ENCODE measurements at places on chromosomes 1 and 21.

DNA sequence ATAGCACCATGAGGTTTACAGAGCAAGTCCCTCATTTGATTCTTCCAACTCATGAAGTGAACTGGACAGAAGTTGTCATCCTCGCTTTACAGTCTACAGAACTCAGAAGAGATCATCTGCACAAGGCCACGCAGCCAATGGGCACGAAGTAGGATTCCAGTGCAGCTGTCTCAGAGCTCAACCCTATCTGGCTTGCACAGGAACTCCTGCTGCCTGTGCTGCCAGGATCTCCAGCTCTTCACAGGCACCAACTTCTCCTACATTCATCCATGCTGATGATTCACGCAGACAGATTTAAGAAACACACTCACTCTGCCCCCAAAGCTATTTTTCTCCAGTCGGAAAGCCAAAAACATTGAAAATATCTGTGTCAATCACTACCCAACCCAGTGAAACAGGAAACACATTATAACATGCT is 157.0 kb downstream of the RERE start:
- DNase-seq: no peak

DNA sequence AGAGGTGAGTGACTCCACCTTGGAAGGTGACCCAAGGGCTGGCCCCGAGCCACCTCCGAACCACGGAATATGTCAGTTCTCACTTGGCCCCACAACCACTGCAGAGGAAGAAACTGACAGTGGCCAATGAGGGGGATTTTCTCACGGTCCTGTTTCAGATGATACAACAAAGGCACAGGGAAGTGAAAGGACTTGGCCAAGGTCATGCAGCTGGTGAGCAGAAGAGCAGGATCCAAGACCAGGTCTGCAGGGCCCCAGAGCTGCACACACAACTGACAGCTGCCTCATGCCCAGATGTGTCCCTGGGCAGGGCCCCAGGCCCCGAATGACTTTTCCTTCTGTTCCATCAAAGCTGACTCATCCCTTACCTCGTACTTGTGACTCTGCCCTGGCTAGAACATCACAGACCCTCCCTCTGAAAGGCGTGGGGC is 25.8 kb upstream of the EVA1B start:
- DNase-seq: no peak

GRCh38 chr1:13451399-13451965 is 41.2 kb downstream of the PRAMEF20 start:
- DNase-seq: no peak

DNA sequence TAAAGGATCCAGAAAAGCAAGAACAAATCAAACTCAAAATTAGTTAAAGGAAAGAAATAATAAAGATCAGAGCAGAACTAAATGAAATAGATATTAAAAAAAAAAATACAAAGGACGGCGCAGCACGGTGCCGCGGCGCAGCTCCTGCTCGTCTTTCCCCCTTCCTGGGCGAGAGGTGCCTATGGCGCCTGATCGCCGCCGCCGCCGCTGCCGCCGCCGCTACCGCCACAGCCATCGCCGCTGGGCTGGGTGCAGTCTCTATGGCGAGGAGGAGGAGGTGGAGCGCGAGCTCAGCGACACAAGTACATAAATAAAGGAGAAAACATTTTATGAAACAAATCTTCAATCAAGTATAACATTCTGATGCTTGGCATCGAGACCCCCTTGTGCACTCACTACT is 77.6 kb upstream of the VANGL1 start:
- no peak for DNase-seq

- no peak for DNase-seq
Measured at GRCh38 chr1:66834926-66835325, 33.9 kb upstream of the INSL5 start.

GRCh38 chr1:115491298-115492018 is 150.3 kb upstream of the VANGL1 start:
- no peak for DNase-seq

- DNase-seq: no peak
Measured at GRCh38 chr1:8267307-8267706, 50.6 kb upstream of the SLC45A1 start.

DNA sequence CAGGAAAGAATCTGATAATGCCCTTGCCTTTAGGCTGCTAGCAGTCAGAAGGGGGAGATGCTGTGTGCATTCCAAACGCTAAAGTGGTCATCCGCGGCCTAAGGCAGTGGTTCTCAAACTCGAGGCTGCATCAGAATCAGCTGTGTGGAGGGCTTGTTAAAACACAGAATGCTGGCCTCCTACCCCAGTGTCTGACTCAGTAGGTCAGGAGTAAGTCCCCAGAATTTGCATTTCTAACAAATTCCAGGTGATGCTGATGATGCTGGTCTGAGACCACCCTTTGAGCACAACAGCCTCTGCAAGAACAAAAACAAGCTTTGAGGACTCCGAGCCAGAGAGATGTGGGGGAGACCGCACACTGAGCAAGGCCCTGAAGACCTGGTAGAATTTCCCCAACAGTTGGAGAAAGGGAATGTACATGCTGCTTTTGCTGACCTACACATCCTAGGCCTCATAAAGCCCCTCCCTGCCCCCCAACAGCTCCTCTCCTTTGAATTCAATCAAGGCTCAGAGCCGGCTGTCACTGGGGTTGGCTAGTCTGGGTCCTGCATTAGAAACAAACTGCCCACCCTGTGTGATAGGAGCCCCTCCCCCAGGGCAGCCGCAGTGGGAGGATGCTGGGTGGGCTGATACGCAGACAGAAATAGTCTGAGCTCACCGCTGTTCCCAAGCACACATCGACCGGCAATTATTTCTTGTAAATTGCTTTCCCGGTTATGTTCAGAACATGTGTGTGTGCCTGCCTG is 27.1 kb downstream of the SHISAL2A start:
- no peak for DNase-seq

DNA sequence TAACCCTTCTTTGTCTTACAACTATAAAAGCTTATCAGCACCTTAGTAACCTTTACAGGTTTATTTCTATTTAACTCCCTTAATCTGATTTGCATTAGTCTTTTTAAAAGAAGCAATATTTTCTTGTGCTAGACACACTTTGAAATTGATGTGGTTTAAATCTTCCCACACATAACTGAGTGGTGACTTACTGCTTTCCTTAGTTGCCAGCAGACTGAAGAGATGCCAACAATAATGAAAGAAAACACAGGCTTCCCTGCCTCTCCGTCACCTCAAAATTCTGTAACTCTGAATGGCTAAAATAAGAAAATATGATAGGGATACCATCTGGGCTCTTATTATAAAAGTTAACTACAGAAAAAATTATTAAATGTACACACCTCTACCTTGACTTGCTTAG is 196.8 kb downstream of the PTBP2 start:
- no peak for DNase-seq

DNA sequence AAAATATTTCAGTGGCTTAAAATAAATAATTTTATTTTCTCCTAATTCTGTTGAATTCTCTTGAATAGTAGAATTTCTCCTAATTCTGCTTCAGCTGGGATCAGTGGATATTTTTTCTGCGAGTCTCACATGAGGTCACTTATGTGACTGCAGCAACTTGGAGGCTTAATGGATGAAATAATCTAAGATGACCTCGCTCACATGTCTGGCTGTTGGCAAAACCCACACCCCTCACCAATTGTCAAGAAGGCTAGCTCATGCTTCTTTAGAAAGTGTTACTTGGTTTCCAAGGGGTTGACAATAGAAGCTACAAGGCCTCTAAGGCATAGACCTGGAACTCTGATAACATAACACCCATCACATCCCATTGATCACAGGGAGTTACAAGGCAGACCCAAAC is 156.9 kb upstream of the DPYD start:
- DNase-seq: no peak

GRCh38 chr21:20425856-20426255 is 572.4 kb upstream of the NCAM2 start:
- no peak for DNase-seq

DNA sequence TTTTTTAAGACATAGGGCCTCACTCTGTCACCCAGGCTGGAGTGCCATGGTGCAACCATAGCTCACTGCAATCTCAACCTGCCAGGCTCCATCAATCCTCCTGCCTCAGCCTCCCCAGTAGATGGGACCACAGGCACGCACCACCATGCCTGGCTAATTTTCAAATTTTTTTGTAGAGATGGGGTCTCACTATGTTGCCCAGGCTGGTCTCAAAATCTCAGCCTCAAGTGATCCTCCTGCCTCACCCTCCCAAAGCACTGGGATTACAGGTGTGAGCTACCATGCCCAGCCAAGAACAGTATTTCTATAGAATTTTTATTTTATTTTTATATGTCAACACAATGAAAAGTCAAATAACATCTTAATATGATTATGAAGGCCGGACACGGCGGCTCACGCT is 10.9 kb downstream of the GNB1 start:
- DNase-seq: no peak

GRCh38 chr21:28885853-28886177 is 106.9 kb downstream of the LTN1 start:
- DNase-seq: no peak

GRCh38 chr21:42781971-42782722 is 97.2 kb downstream of the WDR4 start:
- no peak for DNase-seq

- peak; percentile 46 for DNase-seq
Measured at GRCh38 chr1:22416555-22417454, 34.8 kb upstream of the ZBTB40 start.

DNA sequence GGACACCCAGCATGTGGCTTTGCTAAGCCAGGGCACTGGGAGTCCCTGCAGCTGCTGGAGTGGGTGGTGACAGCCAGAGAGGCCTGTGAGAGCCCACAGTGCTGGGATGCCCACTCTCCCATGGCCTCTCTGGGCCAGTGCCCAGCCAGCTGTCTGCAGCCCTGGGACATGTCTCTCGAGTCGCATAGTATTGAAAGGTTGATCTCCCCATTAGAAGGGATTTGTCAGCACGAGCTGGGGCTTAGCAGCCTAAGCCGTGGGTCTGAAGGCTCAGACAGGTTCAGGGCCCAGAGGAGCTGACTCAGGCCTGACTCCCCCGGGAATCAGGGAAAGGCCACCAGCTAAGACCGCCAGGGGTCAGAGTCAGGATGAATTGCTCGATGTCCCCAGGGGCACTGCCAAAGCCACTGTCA is 53.5 kb downstream of the FOXD2 start:
- no peak for DNase-seq

- no peak for DNase-seq
Measured at GRCh38 chr1:184187097-184187496, 135.6 kb downstream of the TSEN15 start.

DNA sequence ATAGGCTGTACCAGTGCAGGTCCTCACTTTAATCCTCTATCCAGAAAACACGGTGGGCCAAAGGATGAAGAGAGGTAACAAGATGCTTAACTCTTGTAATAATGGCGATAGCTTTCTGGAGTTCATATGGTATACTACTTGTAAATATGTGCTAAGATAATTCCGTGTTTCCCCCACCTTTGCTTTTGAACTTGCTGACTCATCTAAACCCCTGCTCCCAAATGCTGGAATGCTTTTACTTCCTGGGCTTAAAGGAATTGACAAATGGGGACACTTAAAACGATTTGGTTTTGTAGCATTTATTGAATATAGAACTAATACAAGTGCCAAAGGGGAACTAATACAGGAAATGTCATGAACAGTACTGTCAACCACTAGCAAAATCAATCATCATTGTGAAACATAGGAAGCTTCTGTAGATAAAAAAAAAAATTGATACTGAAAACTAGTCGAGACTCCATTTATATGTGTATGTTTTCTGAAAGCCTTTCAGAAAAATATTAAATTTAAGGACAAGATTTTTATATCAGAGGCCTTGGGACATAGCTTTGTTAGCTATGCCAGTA is 7.0 kb downstream of the SOD1 start:
- DNase-seq: no peak

- no peak for DNase-seq
Measured at GRCh38 chr1:220879509-220880361, 492 bp downstream of the HLX start.

DNA sequence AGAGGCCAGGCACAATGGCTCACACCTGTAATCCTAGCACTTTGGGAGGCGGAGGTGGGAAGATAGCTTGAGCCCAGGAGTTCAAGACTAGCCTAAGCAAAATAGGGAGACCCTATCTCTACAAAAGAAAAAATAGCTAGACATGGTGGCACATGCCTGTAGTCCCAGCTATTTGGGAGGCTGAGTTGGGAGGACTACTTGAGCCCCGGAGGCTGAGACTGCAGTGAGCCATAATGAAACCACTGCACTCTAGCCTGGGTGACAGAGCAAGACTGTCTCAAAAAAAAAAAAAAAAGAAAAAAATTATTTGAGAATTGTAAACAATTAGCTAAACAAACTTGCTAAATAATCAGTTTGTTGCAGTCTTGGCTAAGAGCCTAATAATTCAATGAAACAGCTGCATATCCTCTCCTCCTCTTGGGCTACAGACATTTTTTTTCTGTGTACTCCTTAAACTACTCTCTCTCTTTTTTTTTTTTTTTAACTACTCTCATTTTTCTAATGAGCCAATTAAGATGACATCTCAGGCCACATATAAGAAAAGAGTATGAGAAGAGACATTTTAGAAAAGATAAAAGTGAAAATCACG is 10.5 kb upstream of the DNAJB4 start:
- DNase-seq: no peak

DNA sequence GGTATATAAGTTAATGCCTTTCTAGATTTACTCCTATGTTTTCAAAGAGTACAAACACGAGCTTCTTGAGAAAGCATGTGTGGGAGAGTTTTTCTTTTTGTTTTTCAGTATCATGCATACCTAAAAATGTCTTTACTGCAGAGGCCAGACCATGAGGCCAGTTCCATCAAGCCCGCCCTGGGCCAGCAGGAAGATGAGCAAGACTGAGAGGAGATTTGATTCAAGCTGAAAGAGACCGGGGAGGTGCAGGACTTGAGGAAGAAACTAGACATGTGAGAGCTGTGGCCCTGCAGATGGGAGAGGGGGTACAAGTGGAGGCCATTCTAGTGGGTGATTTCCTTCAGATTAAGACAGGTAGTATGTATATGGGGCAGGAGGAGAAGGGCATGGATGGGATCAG is 33.4 kb upstream of the NTPCR start:
- no peak for DNase-seq

GRCh38 chr1:236800002-236800620 is 5.0 kb downstream of the MTR start:
- DNase-seq: no peak

DNA sequence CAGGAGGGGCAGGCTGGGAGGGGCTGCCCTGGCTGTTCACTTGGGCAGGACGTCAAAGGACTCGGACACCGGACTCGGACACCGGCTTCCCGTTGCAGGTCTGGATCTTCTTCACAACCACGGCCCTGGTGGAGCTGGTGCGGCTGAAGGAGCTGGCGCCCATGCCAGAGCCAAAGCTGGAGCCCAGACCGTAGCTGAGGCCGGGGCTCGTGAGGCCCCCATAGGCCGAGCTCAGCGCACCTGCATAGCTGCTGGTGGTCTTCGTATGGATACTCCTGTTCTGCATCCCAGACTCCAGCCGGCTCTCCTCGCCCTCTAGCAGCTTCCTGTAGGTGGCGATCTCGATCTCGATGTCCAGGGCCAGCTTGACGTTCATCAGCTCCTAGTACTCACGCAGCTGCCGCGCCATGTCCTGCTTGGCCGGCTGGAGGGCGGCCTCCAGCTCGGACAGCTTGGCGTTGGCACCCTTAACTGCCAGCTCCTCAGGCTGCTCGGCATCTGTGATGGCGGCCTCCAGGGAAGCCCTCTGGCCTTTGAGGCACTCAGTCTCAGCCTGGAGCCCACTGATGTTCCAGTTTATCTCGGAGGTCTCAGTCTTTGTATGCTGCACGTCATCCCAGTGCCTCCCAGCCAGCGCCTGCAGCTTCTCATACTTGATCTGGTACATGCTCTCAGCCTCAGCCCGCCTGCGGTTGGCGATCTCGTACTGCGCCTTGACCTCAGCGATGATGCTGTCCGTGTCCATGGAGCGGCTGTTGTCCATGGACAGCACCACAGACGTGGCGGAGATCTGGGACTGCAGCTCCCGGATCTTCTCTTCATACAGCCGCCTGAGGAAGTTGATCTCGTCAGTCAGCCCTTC is 15.1 kb upstream of the KLF17 start:
- peak; percentile 23 for DNase-seq

GRCh38 chr1:41802532-41803501 is 115.9 kb downstream of the HIVEP3 start:
- DNase-seq: no peak

All from SHP77 treated with DMSO at 0.1 percent for 48 hours (cell line).